ENCODE measurements at places on chromosomes 7 and 10. TPM values are rescaled to one million over a fixed set of nuclear protein-coding genes. Genes with fewer than 3 reads are reported as not detected.

- DNase-seq, result no peak
These were observed 49.9 kb upstream of the PPP1R3A start for GRCh38 chr7:113968713-113969112.

GRCh38 chr7:11079907-11080306 is 106.2 kb downstream of the PHF14 start:
- no peak for DNase-seq

DNA sequence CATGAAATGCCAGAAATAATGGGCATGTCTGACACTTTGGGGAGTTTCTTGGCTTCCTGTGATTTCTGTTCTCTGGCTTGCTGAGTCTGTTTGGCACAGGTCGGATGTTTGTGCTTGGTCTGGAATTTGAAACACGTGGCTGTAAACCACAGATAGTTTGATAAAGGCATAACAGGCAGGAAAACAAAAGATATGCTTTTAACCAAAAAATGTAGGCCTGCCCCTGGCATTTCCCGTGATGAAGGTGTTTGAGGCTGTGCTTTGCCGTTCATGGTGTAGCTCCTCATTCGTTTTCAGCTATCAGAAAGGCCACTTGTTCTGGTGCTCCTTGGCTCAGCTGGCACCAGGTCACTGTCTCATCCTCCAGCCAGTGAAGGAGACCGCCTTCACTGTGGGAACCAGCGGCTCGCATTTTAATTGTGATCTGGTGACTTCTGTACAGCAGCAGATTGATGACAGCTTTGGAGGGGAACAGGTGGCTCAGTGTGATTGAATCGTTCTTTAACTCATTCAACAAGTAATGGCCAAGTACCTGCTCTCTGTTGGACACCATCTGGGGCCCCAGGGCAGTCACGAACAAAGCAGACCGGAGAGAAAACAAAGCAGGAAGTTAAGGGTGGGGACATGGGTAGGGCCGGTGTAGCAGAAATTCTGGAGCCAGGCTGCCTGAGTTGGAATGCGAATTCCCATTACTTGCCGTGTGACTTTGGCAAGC is 111.5 kb downstream of the CCNY start:
- DNase-seq, result no peak

GRCh38 chr7:144820552-144820951 is 15.3 kb downstream of the TPK1 start:
- no peak for DNase-seq

- no peak for DNase-seq
These were observed 191.2 kb upstream of the SH2B2 start for GRCh38 chr7:102095321-102096011.

DNA sequence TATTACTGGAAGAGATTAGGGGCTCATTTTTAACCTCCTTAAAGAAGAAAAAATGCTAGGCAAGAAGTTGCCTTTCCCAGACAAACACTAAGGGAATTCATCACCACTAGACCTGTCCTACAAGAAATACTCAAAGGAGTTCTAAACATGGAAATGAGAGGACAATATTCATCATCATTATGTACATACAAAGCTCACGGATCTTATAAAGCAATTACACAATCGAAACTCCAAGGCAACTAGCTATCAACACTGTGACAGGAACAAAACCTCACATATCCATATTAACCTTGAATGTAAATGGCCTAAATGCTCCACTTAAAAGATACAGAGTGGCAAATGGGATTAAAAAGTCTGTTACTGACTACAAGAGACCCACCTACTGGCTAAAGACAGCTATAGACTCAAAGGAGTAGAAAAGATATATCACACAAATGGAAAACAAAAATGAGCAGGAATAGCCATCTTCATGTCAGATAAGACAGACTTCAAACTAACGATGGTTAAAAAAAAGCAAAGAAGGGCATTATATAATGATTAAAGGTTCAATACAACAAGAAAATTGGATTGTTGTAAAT is 246.6 kb downstream of the ADRA2A start:
- no peak for DNase-seq

Gene FLNC
- 632 TPM for polyA plus RNA-seq

Gene NODAL
- polyA plus RNA-seq, result 0.20 TPM

Gene IL2RA
- 0.62 TPM for polyA plus RNA-seq

Gene MRLN
- polyA plus RNA-seq, result 156 TPM

Gene RTKN2
- 5.4 TPM for polyA plus RNA-seq

Measured in muscle of back (tissue), 13 donors.